Vagina (tissue), 2 donors: ENCODE measurements at places on chromosomes 3 and 15. TPM values are rescaled to one million over a fixed set of nuclear protein-coding genes. Genes with fewer than 3 reads are reported as not detected.

The C15orf40 gene
- 6.9 TPM for total RNA-seq

The ITIH1 gene
- 0.98 TPM for total RNA-seq

DNA sequence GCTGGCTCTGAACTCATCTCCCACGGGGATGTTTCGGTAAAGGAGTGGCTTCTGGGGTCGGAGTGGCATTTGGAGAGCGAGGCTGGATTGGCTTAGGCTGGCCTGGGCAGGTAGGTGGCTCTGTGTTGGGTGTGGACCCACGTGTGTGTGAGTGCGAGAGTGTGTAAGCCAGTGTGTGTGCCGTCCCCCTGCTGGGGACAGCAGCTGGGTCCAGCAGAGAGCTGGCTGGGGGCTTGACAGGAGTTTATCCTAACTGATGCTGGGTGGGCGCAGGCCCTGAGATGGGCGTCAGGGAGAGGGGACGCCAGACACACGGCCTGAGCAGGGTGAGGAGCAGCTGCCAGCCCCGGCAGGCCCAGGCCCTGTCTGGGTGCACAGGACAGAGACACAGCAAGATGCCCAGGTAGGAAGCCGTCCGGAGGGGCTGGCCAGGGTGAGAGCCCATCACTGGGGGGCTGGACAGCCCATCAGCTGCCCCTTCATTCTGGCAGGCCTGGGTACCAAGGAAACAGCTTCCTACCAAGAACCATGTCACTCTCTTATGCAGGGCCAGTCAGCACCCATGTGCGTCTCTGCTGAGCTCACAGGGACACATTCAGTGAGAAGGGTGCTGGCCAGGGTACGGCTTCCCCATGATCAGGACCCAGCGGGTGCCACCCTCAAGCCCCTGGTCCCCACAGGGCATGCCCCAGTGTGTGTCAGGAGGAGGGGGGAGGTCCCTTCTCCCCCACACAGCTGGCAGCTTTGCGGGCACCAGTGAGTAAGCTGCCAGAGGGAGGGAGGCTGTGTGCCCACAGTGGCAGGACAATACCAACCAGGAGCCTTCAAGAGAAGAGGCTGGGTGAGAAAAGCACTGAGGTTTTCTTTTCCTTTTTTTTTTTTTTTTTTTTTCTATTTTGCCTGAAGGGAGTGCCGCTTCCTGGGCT lies 1.1 kb downstream of the PAK6 start:
- H3K27ac ChIP-seq, result peak overlapping the region; percentile 52
- H3K27me3 ChIP-seq, result no peaks in the 10 kb centered on the region
- peak overlapping the region; percentile 29 for H3K4me3 ChIP-seq
- no peaks in the 10 kb centered on the region for H3K36me3 ChIP-seq
- peaks cover 26% of the 10 kb centered on the region for H3K4me1 ChIP-seq
- peak; percentile 85 for DNase-seq

GRCh38 chr3:156792114-156792513 lies 34.0 kb upstream of the LEKR1 start:
- no peak overlapping the region for H3K27ac ChIP-seq
- no peaks in the 10 kb centered on the region for H3K4me1 ChIP-seq
- no peak overlapping the region for H3K4me3 ChIP-seq
- no peak for DNase-seq
